Effector memory CD4-positive, alpha-beta T cell (primary cell): ENCODE measurements at places on chromosomes 1 and 21.
A peak's percentile ranks its signal among the peaks of the same experiment; 100 is the strongest.

- DNase-seq: no peak
Observed at GRCh38 chr1:189783456-189783855, 694.2 kb downstream of the BRINP3 start.

DNA sequence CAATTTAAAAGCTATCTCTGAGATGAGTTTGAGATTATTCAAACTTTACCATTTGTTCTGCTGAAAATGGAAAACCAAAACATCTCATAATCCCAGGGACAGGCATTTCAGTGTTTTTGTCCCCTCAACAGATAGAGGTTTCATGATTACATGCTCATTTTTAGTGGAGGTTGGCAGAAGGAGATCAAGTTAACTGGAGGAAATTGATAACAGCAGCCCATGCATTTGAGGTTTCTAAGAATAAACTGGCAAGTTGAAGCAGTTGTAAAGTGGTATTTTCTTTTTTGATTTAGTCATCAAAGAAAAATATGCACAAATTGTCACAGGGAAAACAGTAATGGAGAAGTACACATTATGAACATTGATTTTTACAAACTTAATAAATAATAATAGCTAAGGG lies 205.8 kb downstream of the PLA2G4A start:
- DNase-seq: no peak

DNA sequence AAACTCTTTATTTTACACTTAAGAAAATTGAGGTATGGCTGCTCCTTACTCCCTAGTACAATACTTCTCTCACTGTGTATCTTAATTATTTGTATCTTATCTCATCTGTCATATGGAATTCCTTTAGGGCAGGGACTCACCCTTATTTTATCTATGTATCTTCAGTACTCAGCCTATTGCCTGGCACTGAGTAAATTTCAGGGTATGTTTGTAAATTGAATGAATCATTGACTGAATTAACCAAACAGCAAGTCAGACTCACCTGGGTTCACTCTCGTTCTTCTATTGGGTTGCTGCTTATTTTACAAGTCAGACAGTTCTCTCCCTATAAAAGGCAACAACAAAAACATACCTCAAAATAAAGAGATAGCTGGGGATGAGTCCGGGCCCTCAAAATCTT lies 63.8 kb downstream of the LAMC1 start:
- no peak for DNase-seq

DNA sequence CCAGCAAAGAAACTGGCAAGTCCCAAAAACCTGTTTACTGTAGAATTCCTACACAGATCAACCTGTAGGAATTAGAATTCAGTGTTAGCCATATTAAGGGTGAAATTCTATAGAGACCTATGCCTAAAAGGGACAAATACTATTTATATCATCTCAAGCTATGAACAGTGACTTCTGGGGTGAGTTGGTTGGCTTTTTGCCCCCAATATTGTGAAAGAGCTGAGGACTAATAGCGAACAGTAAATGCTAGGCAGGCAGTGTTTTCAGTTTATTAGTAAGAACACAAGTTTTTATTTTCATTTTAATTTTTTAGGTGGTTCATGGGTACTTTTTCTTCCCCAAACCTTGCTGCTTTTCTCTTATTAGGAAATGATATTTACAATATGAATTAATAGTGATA lies 15.3 kb downstream of the SLC16A4 start:
- DNase-seq: no peak

GRCh38 chr21:35265170-35265877 lies 216.2 kb upstream of the RUNX1 start:
- DNase-seq: no peak

- no peak for DNase-seq
Observed at GRCh38 chr1:36772647-36773495, 261.4 kb downstream of the GRIK3 start.

DNA sequence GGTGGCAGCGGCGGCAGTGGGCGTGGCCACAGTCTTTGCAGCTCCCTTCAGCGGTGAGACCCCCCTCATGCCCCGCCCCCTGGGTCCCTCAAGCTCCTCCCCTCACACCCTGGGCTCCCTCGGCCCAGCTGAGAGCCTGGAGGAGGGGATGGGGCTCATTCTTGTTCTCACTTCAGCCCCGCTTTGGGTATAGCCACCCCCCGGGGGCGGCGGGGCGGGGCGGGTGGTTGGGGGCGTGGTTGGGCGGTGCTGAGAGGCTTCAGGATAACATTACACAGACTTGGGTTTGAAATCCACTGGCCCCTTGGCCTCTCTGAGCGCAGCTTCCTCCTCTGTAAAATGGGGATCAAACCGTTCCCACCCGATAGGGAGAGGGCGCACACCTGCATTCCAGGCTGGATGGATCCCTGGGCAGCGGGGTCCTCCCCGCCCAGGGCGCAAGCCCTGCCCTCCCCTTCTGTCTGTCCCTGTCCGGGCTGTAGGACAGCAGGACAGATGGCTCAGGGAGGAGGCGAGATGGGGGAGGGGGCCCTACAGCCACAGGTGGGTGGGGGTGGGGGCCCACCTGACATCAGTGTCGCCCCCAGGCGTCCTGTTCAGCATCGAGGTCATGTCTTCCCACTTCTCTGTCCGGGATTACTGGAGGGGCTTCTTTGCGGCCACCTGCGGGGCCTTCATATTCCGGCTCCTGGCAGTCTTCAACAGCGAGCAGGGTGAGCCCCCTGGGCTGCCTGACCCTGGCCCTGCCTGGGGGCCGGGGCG lies 5.1 kb downstream of the CLCNKA start:
- peak; percentile 6 for DNase-seq
